ENCODE measurements at places on chromosomes 2 and 18. TPM values are rescaled to one million over a fixed set of nuclear protein-coding genes. Genes with fewer than 3 reads are reported as not detected.

DNA sequence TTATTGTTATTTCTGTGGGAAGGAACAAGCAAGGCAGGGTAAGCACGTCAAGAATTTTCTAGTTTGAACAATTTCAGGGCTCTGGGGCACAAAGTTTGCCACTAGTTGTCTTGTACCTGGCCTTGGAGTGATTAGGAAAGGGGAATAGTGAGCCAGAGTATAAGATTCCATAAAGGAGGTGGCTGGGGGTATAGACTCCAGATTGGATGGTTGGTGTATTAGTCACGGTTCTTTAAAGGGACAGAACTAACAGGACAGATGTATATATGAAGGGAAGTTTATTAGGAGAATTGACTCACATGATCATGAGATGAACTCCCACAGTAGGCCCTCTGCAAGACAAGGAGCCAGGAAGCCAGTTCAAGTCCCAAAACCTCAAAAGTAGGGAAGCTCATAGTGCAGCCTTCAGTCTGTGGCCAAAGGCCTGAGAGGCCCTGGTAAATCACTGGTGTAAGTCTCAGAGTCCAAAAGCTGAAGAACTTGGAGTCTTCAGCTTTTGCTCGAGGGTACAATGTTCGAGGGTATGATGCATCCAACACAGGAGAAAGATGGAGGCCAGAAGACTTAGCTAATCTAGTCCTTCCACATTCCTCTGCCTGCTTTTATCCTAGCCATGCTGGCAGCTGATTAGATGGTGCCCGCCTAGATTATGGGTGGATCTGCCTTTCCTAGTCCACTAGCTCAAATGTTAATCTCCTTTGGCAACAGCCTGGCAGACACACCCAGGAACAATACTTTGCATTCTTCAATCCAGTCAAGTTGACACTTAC is 31.5 kb upstream of the PTPRM start:
- no peaks in the 10 kb centered on the region for H3K36me3 ChIP-seq
- no peak for DNase-seq
- no peaks in the 10 kb centered on the region for H3K4me1 ChIP-seq

GRCh38 chr2:151795646-151796240 is 32.5 kb downstream of the ARL5A start:
- H3K4me1 ChIP-seq: no peaks in the 10 kb centered on the region
- H3K4me3 ChIP-seq: no peak overlapping the region
- H3K27ac ChIP-seq: no peak overlapping the region
- H3K36me3 ChIP-seq: no peaks in the 10 kb centered on the region
- H3K27me3 ChIP-seq: no peaks in the 10 kb centered on the region
- no peak for DNase-seq

DNA sequence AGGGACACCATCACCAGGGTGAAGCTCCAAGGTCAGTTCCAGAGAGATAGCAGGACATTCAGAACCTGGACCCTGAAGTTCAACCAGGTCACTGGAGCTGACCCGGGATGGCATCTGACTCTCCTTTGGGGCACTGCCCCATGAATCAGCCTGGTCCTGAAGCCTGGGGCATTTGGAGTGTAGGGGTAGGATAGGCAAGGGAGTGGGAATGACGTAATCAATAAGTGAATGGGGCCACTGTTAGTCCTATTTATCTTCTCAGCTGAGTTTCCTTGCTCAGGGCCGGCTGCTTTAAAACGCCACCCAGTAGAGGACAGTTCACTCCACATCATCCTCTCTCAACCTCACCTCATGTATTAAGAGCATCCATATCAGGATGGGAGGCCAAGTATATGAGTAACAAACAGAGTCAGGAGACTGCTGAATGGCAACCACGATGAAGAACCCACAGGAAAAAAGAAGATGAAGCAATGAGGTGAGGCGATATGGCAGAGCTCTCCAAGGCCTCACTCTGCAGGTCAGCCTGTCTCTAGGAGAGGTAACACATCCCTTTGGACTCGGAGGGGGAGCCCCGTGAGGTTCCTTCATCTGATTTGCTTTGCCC is 1.8 kb upstream of the RFX8 start:
- H3K36me3 ChIP-seq: no peaks in the 10 kb centered on the region
- H3K4me1 ChIP-seq: peaks cover 49% of the 10 kb centered on the region

GRCh38 chr2:43763091-43763490 is 10.7 kb upstream of the DYNC2LI1 start:
- H3K4me1 ChIP-seq: no peaks in the 10 kb centered on the region
- no peaks in the 10 kb centered on the region for H3K27me3 ChIP-seq
- H3K36me3 ChIP-seq: no peaks in the 10 kb centered on the region
- DNase-seq: no peak
- no peak overlapping the region for H3K4me3 ChIP-seq
- no peak overlapping the region for H3K27ac ChIP-seq

- no peak overlapping the region for H3K4me3 ChIP-seq
- no peak for DNase-seq
- no peaks in the 10 kb centered on the region for H3K4me1 ChIP-seq
- no peaks in the 10 kb centered on the region for H3K36me3 ChIP-seq
These were observed 238.6 kb downstream of the PTH2R start for GRCh38 chr2:208645226-208645625.

DNA sequence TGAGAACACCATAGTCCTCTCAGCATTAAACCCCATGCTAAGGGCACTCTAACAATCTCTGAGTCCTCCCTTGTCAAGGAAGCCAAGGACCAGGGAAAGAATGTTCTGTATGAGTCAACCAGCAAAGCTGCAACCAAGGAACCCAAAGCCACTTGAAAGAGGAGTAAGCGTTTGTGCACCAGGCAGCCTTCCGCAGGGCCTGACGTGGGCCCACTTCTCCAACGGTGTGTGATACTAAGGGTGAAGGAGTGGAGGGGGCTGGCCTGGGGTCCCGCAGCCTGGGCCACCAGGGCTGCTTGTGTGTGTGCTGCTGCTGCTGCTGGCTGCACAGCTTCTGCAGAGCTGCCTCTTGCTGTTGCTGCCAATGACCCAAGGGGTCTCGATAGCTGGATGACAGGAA is 30.1 kb upstream of the GALNT14 start:
- H3K36me3 ChIP-seq: no peaks in the 10 kb centered on the region
- no peaks in the 10 kb centered on the region for H3K4me1 ChIP-seq
- H3K27me3 ChIP-seq: peaks cover 14% of the 10 kb centered on the region
- no peak overlapping the region for H3K4me3 ChIP-seq
- H3K27ac ChIP-seq: no peak overlapping the region

- no peak overlapping the region for H3K27ac ChIP-seq
- peaks cover 6% of the 10 kb centered on the region for H3K4me1 ChIP-seq
- peaks cover 9% of the 10 kb centered on the region for H3K36me3 ChIP-seq
- no peak overlapping the region for H3K4me3 ChIP-seq
- DNase-seq: no peak
These were observed 39.3 kb downstream of the ZAP70 start for GRCh38 chr2:97752342-97753334.

- no peak for DNase-seq
- H3K27ac ChIP-seq: no peak overlapping the region
- H3K4me1 ChIP-seq: peaks cover 26% of the 10 kb centered on the region
- peaks cover 14% of the 10 kb centered on the region for H3K27me3 ChIP-seq
- H3K4me3 ChIP-seq: no peak overlapping the region
These were observed 30.1 kb downstream of the IGFBP5 start for GRCh38 chr2:216665242-216665641.

DNA sequence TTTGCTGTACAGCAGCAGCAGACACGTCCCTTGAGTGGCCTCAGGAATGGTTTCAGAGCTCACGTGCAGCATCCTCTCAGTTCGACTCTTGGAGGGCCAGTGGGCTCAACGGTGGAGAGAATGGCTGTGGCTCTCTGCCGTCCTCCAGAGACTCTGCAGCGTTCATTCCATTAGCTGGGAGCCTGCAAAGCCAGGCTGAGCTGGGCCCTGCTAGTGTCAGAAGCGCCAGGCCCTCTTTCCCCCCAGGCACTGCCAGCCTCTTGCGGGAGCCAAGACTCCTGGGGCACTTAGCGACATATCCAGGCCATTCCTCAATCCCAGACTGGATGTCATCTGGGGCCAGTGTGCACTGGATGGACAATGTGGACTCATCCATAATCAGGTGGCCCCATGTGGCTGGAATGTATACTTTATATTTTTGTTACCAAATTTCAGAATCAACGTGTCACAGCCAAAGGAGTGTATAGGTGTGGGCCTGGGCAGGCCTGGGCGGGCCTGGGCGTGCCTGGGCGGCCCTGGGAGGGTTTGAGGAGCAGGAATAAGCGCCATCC is 125.1 kb upstream of the EPAS1 start:
- peaks cover 13% of the 10 kb centered on the region for H3K4me1 ChIP-seq
- H3K27me3 ChIP-seq: peaks cover 2% of the 10 kb centered on the region
- DNase-seq: no peak

GRCh38 chr2:96251721-96252292 is 14.0 kb downstream of the TMEM127 start:
- no peak for DNase-seq
- peaks cover 33% of the 10 kb centered on the region for H3K36me3 ChIP-seq
- peaks cover 13% of the 10 kb centered on the region for H3K4me1 ChIP-seq

DNA sequence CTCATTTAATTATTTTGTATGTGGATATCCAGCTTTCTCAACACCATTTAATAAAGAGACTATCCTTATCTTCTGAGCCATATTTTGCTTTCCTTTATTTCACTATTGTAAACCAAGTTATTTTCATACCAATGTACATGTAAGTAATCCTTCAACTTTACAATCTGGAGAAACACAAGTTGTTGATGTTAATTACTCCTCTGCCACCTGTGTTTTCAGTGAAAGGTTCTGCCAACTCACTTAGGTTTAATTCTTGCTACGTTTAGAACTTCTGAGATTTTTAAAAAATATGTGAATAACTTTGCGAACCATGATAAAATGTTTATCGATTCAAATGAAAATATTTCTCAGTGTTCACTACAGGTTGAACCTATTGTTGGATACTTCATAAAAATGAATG is 244.4 kb downstream of the CDH7 start:
- H3K27me3 ChIP-seq: no peaks in the 10 kb centered on the region
- H3K4me1 ChIP-seq: peaks cover 2% of the 10 kb centered on the region
- no peak overlapping the region for H3K4me3 ChIP-seq
- no peak overlapping the region for H3K27ac ChIP-seq

GRCh38 chr18:73768043-73768442 is 379.6 kb downstream of the FBXO15 start:
- no peak for DNase-seq
- H3K27ac ChIP-seq: no peak overlapping the region
- H3K36me3 ChIP-seq: no peaks in the 10 kb centered on the region
- peaks cover 5% of the 10 kb centered on the region for H3K4me1 ChIP-seq
- peaks cover 4% of the 10 kb centered on the region for H3K27me3 ChIP-seq

GRCh38 chr2:226891780-226892590 is 56.1 kb downstream of the RHBDD1 start:
- no peak for DNase-seq
- H3K4me1 ChIP-seq: peaks cover 6% of the 10 kb centered on the region
- no peak overlapping the region for H3K4me3 ChIP-seq
- H3K27me3 ChIP-seq: no peaks in the 10 kb centered on the region
- no peak overlapping the region for H3K27ac ChIP-seq

DNA sequence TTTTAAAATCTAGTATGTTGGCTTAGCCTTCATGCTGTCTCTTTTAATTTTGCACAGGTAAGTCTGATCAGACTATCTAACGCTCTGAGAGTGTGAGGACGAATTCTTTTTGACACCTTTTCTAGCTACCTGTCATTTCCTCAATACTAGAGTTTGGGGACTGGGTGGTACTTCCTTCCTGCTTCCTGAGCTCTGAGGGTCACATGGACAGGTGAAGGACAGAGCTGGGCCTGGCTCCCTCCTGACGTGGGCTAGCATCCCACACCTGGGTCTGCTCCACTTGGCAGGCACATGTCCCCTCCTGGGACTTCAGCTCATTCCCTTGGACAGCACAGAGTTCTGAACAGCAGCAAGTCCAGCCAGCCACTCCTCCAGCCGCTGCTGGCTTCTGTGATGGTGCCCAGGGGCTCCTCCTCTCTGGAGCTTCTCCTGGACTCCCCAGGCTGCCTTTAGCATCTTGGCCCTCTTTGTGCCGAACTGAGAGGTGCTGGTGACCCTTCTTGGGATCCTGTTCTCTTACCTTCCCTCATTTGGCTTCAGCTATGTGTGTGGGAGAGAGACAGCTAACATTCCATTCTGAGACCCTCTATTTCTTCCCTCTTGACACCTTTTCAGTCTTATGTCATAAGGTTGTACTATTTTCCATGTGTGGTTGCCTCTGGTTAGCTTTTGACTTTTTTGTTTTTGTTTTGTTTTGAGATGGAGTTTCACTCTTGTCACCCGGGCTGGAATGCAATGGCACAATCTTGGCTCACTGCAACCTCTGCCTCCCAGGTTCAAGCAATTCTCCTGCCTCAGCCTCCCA is 106.9 kb downstream of the B3GNT2 start:
- H3K27me3 ChIP-seq: peaks cover 3% of the 10 kb centered on the region
- H3K36me3 ChIP-seq: no peaks in the 10 kb centered on the region
- no peak overlapping the region for H3K27ac ChIP-seq
- no peak for DNase-seq
- H3K4me1 ChIP-seq: peaks cover 57% of the 10 kb centered on the region
- H3K4me3 ChIP-seq: no peak overlapping the region

DNA sequence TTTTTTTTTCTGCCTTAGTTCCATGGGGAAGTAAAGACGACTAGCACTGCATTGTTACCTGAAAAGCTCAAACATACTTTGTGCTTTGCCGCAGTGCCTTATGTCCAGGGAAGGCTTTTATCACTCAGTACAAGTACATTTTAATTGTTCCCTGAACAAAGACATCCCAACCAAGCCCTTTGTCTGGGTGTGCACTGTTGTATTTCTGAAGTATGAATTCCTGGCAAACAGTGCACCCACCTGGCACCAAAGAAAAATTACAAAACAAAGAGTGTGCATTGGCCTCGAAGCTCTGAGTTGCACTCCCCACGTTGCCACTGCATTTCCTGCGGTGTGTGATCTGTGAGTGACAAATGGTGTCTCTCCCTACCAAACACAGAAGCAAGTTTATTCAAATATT is 858.5 kb upstream of the PIK3C3 start:
- DNase-seq: peak; percentile 7
- H3K4me3 ChIP-seq: no peak overlapping the region
- H3K36me3 ChIP-seq: no peaks in the 10 kb centered on the region
- H3K27me3 ChIP-seq: peaks cover 1% of the 10 kb centered on the region

GRCh38 chr2:106165029-106165428 is 29.1 kb downstream of the UXS1 start:
- DNase-seq: no peak
- no peak overlapping the region for H3K27ac ChIP-seq
- H3K27me3 ChIP-seq: peaks cover 1% of the 10 kb centered on the region

DNA sequence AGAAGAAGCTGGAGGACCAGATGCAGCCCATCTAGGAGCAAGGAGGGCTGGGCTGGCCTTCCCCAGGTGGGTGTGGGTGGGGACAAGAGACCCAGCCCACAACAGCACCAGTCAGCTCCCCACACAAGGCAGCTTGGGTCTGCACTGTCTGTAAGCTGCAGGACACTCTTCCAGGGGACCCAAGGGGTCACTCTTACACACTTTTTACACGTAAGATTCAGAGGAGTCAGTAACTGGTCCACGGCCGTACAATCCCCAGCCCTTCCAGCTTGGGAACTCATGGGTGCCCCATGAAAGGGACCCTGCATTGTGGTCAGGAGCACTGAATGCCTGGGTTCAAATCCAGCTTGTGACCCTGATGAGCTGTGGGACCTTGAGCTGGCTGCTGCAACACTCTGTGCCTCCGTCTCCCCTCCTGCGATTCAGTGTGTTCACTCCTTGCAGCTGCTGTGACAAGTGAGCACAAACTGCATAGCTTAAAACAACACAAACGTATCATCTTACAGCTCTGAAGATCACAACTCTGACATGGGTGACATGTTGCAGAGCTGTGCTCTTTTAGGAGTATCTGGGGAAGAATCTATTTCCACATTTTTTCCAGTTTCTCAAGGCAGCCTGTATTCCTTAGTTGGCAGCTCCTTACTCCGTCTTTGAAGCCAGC is 11.1 kb upstream of the SLC66A3 start:
- H3K27ac ChIP-seq: no peak overlapping the region
- peaks cover 2% of the 10 kb centered on the region for H3K4me1 ChIP-seq

Gene ONECUT2
- total RNA-seq: 1.1 TPM

Gene ACTR2
- 389 TPM for total RNA-seq

Gene TCF23
- not detected for total RNA-seq

Gene CROCC2
- not detected for total RNA-seq

Gene IL37
- not detected for total RNA-seq

Gene RIT2
- total RNA-seq: not detected

Gene HOXD3
- total RNA-seq: 4.1 TPM
